ENCODE measurements at places on chromosomes 3 and 15.
A peak's percentile ranks its signal among the peaks of the same experiment; 100 is the strongest.

- no peak for DNase-seq
These were observed 259.5 kb upstream of the KCNH8 start for GRCh38 chr3:18888819-18889218.

GRCh38 chr3:143286392-143287010, 166.9 kb downstream of the CHST2 start:
- no peak for DNase-seq

- DNase-seq, result peak; percentile 22
These were observed 727.8 kb downstream of the NLGN1 start for GRCh38 chr3:174125267-174125824.

DNA sequence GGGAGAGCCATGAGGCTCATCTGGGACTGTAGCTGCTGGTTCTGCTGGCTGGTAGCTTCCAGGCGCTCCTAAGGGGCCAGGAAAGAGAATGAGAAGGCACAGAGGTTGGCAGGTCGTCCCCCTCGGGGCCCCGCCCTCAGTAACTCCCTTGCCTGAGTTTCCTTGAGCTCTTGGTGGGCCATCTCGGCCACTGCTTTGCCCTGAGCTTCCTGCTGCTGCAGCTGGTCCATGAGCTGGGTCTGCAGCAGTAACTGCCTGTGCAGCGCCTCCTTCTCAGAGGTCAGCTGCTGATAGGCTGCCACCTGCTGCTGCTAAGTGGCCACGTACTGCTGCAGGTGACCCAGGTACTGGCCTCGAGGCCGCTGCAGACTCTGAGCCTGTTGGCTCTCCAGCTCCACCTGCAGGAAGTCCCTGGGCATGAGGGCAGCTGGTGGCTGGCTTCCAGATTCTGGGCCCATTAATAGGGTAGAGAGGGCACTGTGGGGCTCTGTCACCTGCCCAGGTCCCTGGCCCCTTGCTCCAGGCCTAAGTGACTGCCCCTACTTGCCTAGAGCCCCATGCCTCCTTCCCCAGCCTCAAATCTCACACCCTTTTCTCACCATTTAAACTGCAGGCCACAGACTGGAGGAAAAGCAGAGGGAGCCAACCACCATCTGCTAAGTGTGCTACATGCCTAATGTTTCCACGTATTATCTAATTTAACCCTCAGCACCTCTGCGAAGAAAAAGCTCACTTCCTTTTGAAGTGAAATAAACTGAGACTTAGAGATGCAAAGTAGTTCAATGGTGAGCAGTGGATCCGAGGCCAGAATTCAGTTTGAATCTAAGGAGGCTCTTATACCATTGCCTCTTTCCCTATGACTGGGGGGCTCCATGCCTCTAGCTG, 10.8 kb upstream of the VPS33B start:
- DNase-seq, result no peak

DNA sequence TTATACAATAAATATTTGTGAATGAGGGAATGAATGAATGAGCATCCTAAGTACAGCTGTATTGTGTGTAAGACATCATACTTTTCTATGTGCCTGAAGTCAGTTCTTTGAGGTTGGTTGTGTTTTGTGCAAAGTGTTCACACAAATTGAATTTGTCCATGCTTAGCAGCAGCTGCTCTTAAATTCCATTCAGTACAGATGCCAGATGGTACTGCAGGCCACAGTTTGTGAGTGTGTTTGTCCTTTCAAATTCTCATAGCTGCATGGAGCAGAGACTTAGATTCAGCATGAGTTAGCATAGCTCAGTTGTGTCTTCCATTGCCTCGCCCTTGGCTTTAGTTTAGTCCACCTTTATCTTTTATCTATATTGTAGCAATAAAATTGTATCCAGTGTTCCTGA, 3.8 kb upstream of the ZNF385D start:
- DNase-seq, result no peak

DNA sequence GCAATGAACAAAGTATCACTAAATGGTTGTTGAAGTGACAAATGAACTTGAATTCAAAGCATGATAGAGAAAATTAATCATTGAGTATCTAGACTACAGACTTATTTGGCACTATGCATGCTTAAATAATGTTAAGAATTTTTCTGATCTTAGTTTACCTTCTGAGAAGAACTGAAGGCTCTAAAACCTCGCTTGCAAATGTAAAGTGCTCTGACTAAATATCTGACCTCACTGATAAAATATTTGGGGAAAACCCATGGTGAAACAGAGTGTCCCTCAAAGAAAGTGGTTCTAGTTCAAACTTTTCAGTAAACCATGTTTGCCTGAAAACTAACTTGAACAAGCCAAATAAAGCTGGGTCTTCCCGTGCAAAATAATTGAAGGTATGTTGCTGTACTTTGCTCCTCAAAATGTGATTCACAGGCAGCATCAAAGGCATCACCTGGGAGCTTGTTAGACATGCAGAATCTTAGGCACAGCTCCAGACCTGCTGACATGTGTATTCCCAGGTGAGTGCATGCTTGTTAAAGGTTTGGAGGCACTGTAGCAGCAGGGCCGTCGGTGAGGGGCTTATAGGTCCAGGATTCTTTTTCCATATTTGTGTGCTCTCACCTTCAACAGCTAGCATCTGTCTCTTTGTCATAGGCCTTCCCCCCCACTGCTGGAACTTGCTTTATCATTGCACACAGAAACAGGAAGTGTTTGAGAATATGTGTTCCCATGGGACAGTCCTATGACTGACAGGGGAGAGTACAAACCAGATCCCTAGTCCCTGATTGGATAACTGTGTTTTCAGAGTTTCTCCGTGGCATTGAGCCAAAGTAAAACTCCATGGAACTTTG, 524.2 kb upstream of the LMCD1 start:
- DNase-seq, result no peak

GRCh38 chr3:57166660-57167059, 1.5 kb upstream of the IL17RD start:
- DNase-seq, result no peak
